ENCODE measurements at places on chromosomes 13 and 19.

GRCh38 chr13:35741657-35742056 is 265.2 kb upstream of the MAB21L1 start:
- DNase-seq, result no peak

DNA sequence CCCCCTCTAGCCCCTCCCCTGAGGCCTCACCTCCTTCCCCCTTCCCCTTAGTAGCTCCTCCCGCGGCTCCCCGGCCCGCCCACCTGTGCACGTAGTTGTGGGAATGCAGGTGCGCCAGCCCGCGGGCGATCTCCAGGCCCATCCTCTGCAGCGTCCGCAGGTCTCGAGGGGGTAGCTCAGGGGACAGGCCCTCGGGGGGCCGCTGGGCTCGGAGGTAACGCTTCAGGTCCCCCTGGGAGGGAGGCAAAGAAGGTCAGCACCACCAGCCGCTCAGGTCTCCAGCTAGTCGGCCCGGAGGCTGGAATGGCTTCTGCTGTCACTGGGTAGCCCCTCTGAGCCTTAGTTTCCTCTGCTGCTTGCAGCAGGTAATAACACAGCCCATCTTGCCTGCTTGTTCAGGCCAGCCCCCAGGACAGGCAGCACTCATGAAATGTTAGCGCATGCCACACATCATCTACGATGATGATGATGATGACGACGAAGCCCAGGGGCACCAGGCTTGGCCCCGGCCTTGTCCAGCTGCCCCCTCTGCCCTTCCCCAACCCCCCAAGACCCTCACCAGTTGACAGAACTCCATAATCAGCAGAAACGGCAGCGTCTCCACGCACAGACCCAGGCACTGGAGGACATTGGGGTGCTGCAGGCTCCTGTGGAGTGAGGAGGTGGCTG is 9.2 kb downstream of the LMTK3 start:
- no peak for DNase-seq

GRCh38 chr19:5690955-5691821 is 1.1 kb downstream of the RPL36 start:
- no peak for DNase-seq

DNA sequence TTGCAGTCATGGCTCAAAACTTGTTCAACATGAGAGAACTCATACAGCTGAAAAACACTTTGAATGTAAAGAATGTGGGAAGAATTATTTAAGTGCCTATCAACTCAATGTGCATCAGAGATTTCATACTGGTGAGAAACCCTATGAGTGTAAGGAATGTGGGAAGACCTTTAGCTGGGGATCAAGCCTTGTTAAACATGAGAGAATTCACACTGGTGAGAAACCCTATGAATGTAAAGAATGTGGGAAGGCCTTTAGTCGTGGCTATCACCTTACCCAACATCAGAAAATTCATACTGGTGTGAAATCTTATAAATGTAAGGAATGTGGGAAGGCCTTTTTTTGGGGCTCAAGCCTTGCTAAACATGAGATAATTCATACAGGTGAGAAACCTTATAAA is 20.1 kb downstream of the ZNF283 start:
- no peak for DNase-seq

DNA sequence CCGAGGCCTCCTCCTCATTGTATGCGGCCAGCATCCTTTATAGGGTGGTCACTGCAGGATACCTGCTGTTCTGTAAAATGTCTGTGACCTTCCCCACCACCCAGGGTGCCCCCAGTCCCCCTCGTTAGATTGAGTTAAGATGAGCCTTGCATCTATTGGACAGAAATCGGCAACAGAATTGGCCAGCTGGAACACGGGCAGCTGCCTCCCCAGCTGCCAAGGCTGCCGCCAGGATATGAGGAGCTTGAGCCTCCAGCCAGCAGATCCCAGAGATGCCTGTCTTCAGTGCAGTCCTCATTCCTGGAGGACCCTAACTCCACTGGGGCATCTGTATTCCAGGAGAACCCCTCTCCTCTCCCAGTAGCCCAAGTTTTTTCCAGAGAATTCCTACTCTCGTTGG is 463.0 kb downstream of the TSHZ3 start:
- DNase-seq, result no peak
